ENCODE measurements at places on chromosomes 3 and 15.
A peak's percentile ranks its signal among the peaks of the same experiment; 100 is the strongest.

GRCh38 chr3:10417847-10418246 is 87.5 kb downstream of the ATP2B2 start:
- DNase-seq = no peak

GRCh38 chr15:48641416-48641815 is 4.1 kb downstream of the FBN1 start:
- no peak for DNase-seq

GRCh38 chr15:60531801-60532200 is 52.9 kb upstream of the ICE2 start:
- no peak for DNase-seq

- DNase-seq = no peak
Measured at GRCh38 chr3:133849346-133849745, 43.7 kb downstream of the SRPRB start.

DNA sequence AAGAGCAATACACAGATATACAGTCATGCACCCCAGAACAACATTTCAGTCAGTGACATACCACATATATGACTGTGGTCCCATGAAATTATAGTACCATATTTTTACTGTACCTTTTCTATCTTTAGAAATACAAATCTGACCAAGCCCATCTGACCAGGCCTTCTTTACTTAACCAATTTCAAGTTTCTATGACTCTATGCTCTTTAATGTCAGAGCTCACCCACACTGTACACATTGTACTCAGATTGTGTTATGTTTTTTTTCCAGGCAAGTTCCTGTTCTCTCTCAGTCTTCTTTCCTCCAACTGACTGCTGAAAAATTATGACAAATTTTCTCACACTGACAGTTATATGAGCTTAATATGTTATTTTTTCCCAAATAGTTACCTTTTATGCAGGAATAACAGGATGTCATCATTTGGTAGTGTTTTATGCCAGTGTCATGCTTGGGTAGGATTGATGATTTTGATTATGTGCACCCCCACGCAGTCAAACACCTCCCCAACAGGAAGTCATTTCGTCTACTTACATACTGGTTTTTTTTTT is 8.0 kb upstream of the CBLB start:
- DNase-seq = no peak

GRCh38 chr15:57160823-57161560 is 215.3 kb upstream of the CGNL1 start:
- no peak for DNase-seq

DNA sequence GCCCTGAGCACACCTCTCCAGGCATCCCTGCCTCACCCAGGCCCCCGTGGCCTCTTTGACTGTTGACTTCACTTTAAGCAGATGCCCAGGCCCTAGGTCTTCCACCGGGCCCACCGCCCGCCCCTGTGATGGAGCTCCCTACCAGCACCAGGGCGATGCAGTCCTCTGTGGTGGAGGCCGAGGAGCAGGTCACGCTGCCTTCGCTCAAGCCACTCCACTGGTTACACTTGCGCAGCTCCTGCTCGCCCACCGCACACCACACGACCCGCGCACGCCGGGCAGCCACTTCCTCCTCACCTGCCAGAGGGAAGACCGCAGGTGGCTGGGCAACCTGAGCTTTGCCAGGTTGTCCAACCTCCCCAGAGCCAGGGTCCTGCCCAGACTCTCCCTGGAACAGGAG is 16.0 kb downstream of the LTF start:
- DNase-seq = no peak

- no peak for DNase-seq
Measured at GRCh38 chr3:163812006-163812405, 1266.3 kb downstream of the SI start.

DNA sequence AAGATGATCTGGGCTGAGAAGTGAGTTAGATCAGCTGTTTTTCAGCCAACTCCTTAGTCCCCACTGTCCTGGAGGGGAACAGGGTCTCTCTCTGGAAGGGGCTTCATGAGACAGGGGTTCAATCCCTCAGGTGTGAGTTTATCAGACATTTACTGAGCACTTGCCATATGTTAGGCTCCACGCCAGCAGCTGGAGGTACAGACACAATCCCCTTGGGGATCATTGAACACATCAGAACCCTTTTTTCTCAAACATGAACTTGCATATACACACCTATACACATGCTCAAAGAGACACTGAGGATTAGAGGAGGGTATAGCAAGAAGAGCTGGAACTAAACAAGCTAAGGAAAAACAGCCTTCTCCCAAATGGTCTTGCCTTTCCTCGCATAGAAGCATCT is 5.5 kb upstream of the BMF start:
- DNase-seq = no peak

DNA sequence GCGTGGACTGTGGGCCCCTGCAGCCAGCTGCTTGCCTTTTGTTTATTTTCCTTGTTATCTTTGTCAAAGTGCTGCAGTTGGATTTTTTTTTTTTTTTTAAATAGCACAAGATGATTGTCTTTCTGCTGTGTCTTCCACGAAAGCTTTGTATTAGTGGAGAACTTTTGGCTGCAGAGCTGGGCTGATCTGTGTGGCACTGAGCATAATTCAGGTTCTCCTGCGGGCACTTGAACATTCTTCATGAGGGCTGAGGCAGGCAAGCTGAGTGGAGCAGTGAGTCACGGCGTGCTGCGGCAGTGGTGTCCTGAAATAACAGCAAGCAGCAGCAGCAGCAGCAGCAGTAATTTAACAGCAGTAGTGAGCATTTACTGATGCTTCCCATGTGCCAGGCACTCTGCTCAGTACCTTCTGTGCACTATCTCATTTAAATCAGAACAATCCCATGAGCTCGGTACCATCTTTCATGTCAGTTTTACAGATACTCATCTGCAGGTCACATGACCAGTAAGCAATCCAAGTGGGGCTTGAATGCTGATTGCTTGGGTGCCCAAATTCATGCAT is 45.8 kb downstream of the MITF start:
- DNase-seq = no peak

- DNase-seq = peak; percentile 52
Measured at GRCh38 chr3:184259878-184260723, 1.3 kb downstream of the CAMK2N2 start.

DNA sequence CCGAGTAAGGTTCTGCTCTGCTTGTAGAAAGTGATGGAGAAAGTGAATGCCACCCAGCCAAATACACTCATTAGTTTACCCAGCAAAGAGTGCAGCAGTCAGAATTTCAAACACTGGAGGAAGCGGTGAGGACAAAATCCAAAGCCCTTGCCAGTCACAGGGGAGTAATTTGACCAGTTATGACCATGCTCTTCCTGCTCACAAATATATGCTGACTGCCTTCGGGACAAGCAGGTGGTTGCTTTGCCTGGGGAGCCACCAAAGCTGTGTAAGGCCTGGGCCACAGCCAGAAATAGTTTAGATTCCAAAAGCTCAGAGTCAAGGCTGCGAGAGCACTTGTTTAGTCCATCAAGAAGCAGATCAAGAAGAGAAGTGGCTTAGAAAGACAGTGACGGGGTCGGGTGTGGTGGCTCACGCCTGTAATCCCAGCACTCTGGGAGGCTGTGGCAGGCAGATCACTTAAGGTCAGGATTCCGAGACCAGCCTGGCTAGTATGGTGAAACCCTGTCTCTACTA is 51.0 kb upstream of the ATP13A3 start:
- DNase-seq = no peak

DNA sequence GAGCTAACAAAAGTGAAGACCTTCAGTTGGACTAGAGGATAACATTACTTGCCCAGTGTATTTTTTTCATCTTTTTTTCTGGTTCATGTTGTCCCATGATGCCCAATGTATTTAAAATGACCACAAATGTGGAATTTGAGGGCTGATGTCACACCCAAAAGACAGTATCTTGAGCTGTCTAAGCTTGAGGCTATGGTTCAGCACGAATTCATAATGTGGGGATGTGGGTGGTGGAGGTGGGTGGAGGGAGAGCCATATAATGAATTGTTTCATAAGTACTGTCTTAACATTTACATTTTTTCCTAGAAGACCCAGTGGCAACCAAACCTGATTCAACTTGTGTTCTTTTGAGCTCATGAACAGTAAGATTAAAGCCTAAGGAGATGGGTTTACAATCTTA is 37.5 kb downstream of the CHAC1 start:
- DNase-seq = no peak

- DNase-seq = no peak
Measured at GRCh38 chr3:82633319-82633718, 871.9 kb upstream of the GBE1 start.

DNA sequence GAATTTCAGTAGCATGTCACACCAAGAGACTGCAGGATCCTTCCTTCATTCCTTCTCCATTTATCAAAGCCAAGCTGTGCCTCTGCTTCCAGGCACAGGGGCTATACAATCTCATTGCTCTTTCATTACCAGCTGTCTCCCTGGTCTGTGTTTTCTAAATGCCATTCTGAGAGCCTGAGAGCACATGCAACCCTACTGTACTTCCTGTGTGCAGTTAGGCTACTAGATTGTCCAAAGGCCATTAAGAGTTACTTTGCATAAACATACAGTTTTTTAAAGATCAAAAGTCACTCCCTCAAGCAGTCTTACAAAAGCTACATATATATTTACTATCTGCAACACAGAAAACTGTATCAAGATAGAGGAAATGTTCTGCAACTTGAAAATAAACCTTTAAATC is 110.1 kb downstream of the CFAP44 start:
- DNase-seq = no peak

All from stimulated activated CD4-positive, alpha-beta T cell treated with anti-CD3 and anti-CD28 coated beads, Interleukin-4, amount 100 ng/mL, for 4 hours (primary cell).